Vagina (tissue), 2 donors: ENCODE measurements at places on chromosomes 13 and 19.

DNA sequence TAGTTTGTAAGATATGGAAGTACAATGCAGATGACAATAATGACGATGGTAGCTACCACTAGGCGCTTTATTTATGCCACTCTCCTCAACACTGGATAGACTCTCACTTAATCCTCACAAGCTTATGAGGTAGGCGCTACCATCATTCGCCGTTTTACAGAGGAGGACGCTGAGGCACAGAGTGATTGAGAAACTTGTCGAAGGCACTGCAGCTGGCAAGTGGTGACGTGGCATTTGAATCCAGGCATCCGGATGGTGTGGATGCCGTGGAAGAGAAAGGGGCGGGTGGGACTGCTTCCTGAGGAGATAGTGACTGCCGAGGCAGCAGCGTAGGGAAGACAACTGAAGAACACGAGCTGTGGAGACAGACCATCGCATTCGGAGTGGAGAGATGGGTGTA is 1.3 kb upstream of the RPS9 start:
- DNase-seq = no peak

- DNase-seq = no peak
Measured at GRCh38 chr13:50225193-50226155, 210.2 kb downstream of the KCNRG start.

GRCh38 chr19:30775956-30776355 is 403.8 kb downstream of the ZNF536 start:
- no peak for DNase-seq

- DNase-seq = no peak
Measured at GRCh38 chr19:51164215-51164614, 22.1 kb downstream of the SIGLEC7 start.

DNA sequence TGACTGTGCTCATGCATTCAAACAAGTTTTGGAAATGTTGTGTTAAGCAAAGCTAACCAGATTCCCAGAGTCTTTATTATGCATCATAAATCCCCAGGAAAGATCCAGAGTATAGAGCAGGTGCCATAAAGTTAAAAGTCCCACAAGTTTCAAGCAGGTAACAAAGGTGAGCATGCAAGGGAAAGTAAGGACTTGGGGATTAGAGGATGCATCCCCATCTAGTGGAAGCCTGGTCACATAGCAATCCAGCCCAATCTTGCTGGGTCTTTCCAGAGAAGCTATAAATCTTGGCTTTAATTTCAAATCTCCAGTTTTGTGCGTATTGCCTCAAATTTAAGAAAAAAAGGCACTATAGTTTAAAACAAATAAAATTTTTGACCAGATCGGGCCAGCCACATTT is 72.7 kb downstream of the ZNF254 start:
- no peak for DNase-seq

- no peak for DNase-seq
Measured at GRCh38 chr13:26503826-26504594, 53.5 kb upstream of the WASF3 start.

DNA sequence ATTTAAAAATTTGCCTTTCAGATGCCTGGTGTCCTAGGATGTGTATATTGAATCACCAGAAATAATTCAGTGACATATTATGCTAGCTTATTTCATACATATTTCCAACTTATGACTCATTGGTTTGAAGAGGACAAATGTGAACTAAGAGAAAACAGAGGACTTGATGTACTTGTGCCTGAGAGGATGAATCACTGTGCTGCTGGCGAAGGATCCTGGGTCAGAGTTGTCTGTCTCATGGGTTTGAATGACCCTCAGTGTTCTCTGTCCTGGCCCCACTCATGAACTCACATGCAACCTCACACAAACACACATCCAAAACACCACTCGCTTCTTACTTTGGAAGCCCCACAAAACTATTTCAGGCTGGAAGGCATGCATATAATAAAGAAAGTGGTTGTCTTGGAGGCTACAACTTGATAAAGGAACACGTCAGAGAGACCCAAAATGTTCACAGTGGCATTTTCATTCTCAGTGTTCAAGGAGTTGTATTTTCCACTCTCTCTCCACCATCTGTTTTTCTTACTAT is 129.0 kb upstream of the SPRY2 start:
- peak; percentile 99 for DNase-seq

DNA sequence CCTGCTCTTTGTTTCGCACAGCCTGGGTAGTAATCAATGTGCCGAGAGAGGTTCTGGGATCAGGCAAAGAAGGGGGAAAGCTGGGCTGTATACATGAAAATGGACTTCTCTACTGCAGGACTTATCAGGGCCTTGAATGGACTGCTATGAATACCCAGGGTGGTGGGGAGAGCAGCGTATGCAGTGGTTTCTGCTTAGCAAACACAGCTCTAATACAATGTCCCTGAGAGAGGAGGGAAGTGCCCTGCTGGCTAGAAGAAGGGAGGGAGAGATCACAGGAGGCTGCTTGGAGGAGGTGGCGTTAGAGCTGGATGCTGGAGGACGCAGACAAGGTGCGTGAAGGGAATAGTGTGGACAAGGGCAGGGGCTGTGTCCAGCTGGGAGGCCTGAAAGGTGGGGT is 116.1 kb downstream of the PTPRS start:
- no peak for DNase-seq

DNA sequence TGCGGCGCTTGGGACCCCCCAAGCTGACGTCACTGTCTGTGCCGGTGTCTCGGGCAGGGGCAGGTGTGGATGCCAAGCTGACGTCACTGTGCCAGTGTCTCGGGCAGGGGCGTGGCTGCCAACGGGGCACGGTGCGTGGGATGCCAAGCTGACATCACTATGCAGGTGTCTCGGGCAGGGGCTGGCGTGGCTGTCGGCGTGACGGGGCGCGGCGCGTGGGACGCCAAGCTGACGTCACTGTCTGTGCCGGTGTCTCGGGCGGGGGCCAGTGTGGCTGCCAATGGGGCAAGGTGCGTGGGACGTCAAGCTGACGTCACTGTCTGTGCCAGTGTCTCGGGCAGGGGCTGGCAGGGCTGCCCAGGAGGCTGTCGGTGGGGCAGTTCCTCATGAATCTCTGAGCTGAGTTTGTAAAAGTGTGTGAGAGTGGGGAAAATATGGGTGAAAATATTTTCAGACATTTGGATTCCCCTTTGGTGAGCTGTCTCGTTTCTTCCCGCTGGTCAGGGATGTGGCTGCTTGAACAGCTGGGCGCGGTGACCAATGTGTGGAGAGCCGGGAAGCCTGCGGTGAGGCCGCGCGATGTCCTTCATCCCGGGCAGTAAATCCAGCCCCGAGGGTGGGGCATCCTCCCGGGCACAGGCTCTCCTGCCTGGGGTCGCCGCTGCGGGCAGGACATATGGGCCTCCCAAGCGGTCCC is 25.2 kb downstream of the MCF2L start:
- DNase-seq = no peak

DNA sequence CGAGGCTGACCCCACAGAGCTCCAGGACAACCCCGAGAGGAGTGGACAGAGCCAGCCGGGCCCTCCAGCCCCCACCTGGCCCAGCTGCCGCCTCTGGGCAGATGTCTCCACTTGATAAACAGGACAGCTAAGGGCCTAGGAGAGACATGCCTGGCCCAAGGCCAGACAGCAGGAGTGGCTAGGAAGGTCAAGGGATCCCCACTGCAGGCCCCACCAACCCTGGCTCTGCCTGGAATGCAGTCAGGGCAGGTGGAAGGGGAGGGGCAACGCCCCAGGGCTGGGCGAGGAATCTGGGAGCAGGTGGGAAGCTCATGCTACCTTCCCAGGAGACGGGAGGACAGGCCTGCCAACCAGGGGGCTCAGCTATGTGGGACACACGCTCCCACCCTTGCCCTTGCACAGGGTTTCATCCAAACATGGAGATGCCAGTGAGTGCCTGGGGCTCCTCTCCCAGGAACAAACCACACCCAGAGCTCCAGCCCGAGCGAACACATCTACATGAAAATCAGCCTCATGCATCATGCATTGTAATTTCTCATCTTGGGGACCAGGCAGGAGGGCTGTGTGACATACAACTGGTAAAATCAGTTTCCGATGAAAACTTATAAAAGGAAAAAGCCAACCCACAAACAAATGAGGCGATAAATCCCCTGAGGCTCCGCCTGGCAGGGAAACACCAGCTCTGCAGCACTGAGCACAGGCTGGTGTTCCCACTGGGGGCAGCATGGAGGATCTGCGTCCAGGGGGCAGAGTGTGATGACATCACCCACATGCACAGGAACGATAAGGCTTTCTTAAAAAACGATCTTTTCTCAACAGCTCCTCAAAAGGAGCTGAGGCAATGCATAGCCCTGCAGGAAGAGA is 25.0 kb downstream of the SH3GL1 start:
- DNase-seq = no peak

DNA sequence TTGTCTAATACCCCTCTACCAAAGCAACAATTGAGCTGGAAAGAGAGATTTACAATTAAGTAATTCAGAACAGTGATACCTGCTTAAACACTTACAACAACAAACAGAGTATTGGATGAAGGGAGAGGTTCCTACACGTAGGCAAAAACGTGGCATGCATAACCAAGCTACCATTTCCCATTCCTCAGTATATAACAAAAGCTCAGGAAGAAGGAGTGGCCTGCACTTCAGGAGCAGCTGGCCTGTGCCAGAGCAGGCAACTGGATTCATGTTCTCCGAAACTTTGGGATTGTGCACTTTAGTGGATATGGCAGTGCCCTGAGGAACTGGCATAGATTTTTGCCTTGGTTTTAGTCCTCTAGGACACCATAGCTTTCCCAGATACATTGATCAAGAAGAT is 630.2 kb upstream of the PCDH9 start:
- no peak for DNase-seq

- no peak for DNase-seq
Measured at GRCh38 chr13:36973621-36974295, 25.4 kb downstream of the ALG5 start.

DNA sequence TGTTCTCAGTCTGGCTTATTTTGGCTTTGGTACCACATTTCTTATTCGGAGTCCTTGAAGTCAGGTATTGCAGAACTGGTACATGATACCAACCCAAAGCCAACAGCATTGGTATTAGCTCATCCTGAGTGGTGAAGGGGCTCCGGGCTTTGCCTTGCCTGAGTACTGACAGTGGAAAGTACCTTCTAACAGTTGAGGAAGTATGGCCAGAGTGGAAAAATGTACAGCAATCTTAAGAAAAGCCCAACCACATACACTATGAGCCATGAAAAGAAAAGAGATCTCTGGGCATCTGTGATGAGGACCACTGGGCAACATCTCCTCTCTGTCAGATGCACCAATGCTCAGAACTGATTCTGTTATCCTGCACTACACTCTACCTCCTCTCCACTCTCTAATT is 8.3 kb downstream of the LCP1 start:
- DNase-seq = no peak

- no peak for DNase-seq
Measured at GRCh38 chr13:82717249-82717648, 1165.0 kb downstream of the SLITRK1 start.

- DNase-seq = peak; percentile 10
Measured at GRCh38 chr13:20462921-20463320, 62.7 kb downstream of the CRYL1 start.

DNA sequence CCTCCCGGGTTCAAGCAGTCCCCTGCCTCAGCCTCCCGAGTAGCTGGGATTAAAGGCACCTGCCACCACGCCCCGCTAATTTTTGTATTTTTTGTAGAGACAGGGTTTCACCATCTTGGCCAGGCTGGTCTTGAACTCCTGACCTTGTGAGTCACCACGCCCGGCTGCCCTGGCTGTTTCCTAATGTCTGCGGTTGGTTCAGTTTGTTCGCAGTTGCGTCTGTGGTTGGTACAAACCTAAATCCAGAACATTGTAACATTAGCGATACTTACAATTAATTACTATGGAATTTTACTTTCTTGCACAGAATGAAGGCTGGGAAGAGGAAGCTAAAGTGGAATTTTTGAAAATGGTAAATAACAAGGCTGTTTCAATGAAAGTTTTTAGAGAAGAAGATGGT is 38.1 kb downstream of the RNF17 start:
- DNase-seq = no peak

DNA sequence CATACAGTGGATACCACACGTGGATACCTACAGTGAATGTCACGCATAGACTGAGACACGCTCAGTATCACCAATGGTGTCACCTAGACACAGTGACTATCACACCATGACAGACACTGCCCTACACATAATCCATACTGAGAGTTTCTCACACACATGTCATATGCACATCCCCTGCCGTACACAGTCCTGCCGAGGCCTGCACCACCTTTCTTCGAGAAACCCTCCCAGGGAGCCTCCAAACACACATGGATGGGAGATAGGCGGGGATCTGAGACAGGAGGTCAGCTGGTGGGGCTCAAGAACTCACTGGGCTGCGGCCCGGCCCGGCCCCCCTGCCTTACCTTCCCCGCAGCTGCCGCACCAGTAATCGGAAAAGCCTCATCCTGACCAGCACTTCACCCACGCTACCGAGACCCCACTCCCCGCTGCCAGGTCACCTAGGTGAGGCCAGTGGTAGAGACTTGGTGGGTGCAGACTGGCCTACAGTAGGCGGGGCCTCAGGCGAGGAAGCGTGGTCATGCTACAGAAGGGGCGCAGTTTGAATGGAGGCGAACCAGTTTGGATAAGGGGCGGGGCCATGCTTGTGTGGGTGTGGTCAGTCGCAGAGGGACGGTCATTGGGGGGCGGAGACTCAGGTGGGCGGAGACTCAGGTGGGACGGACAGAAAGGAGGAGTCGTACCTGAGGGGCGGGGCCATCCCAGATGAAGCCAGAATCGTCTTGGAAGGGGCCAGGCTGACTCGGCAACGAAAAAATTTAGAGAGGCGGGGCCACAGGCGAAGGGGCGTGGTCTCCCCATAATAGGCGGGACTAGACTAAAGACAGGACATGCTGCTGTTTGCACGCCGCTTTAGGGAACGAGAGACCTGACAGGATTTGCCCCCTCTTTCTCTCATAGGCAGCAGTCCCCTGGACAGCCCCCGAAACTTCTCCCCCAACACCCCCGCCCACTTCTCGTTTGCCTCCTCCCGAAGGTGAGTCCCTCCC is 2.1 kb downstream of the MAST1 start:
- no peak for DNase-seq

DNA sequence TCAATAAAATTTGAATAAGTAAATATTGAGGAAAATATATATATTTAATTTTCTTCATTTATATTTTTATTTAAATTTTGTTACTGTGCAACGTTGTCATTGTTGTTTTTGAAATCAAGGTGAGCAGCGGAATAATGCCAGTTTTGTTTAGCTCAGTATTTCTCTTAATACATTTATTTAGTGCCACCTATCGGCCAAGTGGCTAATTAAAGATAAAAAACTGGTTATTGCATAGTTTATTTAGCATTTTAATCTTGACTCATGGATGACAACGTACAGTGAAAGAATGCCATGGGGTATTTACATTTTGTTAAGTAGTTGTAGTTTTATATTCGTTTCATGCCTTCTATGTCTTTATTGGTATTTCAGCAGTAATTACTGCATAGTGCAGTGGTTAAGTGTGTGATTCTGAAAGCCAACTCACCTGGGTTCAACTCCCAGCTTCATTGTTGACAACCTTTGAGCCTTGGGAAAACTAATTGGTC is 265.9 kb downstream of the MYO16 start:
- DNase-seq = no peak

DNA sequence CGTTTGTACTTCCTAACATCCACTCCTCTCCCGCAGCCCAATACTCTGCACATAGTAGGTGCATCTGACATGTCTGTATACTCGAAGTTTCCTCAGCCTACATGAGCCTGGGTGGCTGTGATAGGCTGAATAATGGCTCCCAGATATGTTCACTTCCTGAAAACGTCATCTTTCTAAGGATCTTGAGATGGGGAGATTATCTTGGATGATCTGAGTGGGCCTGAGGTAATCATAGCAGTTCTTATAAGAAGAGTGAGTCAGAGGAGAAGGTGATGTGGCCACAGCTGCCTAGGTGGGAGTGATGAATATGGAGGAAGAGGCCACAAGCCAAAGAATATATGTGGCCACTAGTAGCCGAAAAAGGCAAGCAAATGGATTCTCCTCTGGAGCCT is 84.2 kb downstream of the AKAP11 start:
- no peak for DNase-seq
